CD8-positive, alpha-beta memory T cell (primary cell): ENCODE measurements at places on chromosomes 6 and 20.

- H3K36me3 ChIP-seq, result no peaks in the 10 kb centered on the region
- no peak overlapping the region for H3K27ac ChIP-seq
- H3K27me3 ChIP-seq, result no peaks in the 10 kb centered on the region
- H3K4me3 ChIP-seq, result no peak overlapping the region
These were observed 31.4 kb upstream of the BACH2 start for GRCh38 chr6:90328004-90328403.

DNA sequence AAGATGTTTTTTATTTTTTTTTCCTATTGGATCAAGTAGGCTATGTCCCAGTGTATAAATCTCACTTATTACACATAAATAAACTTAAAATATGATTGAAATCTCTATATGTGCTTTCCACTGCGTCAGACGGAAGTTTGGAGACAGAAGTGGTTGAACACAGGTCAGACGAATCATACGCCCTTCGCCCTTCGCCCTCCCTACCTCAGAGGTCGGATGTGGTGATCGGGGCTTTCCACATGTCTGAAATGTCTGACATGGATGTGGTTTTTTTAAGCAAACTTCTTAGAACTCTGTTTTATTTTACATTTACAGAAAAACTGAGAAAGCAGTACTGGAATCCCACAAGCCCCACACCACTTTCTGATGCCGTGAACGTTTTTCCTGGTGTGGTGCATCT, 344.4 kb downstream of the THBS2 start:
- H3K27ac ChIP-seq, result no peak overlapping the region
- DNase-seq, result no peak
- no peaks in the 10 kb centered on the region for H3K4me1 ChIP-seq
- H3K36me3 ChIP-seq, result no peaks in the 10 kb centered on the region
- H3K27me3 ChIP-seq, result no peaks in the 10 kb centered on the region

DNA sequence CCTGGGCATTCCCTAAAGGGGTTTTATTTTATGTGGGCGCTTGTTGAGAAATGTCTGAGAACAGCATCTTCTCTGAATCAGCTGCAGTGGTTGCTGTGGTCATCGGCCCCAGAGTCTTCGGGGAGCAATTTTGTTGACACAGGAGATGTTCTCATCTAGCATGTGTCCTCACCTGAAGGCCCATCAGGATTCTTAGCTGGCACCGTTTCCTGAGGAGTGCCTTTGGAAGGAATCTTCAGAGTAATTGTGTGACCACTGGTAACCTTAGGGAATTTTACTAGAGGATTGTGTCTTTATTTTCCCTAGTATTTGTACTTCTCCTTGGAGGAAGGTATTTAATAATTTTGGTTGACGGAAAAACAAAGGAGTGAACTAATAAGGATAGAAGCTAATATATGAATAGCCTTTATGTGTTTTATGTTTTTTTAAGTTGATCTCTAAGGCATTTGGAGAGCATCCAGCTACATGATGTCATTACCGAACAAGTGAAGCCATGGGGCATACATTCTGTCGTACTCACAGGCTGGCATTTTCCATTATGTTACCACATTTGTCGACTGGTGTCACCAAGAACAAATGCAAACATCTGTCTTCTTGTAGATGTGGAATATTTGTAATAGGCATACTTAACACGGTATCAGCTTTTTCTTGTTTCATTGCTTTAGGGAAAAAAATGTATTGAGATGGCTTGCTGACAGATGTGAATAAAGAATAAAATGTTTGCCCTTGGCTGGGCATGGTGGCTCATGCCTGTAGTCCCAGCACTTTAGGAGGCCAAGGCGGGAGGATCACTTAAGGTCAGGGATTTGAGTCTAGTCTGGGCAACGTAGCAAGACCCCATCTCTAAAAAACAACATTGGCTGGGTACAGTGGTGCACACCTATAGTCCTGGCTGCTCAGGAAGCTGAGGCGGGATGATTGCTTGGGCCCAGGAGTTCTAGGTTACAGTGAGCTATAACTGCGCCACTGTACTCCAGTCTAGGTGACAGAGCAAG, 41.9 kb downstream of the TULP4 start:
- no peaks in the 10 kb centered on the region for H3K27me3 ChIP-seq
- no peaks in the 10 kb centered on the region for H3K36me3 ChIP-seq
- H3K4me1 ChIP-seq, result peaks cover 24% of the 10 kb centered on the region
- no peak overlapping the region for H3K27ac ChIP-seq

GRCh38 chr6:151325075-151326050, 66.0 kb downstream of the ZBTB2 start:
- H3K4me3 ChIP-seq, result peak overlapping the region; percentile 17
- DNase-seq, result peak; percentile 5
- peaks cover 10% of the 10 kb centered on the region for H3K4me1 ChIP-seq
- no peaks in the 10 kb centered on the region for H3K36me3 ChIP-seq

DNA sequence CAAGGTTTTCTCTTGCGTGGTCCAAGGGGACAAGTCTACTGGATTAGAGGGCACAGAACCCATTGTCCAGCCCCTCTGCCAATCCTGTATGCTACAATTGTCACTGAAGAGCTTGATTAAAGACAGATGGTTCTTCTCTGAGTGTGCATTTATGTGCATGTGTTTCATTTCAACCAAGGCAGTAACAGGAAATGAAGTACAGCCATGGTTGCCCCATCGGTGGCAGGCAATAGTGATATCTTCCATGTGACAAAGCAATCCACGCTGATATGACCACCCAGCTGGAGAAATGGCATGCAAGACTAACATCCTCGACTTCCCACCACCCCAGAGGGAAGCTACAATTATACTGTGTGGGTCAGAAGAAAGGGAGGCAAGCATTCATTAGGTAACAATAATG, 85.5 kb downstream of the UNC5CL start:
- H3K36me3 ChIP-seq, result no peaks in the 10 kb centered on the region
- no peak overlapping the region for H3K4me3 ChIP-seq
- no peak overlapping the region for H3K27ac ChIP-seq
- no peak for DNase-seq

DNA sequence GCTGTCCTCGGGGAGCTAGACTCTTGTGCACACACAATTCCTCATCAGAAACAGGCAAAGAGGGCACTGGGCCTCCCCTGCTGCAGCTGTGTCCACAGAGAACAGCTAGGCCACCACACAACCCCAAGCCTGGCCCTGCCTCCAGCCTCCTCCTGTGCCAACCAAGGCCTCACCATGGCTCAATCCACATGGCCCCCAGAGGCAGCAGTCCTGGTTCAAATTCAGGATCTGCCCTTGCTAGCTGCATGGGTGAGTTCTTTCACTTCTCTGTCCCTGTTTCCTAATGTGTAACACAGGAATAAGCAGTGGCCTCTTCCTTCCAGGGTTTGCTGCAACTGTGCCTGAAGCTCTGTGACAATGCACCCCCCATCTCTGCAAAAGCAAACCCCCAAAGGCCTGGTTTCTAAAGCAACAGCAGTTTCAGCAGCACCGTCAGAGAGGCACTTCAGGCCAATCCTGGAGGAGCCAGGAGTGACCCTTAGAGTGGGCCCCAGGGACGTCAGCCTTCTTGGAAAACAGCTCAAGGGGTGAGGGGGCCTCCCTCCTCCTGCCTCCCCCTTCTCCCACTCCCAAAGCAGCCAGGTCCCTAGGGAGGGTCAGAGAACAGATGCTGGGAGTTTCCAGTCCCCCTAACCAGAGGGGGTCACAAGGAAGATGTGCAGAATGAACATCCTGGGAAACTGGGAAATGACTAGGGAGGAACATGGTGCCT, 2.2 kb downstream of the ADISSP start:
- H3K4me1 ChIP-seq, result peaks cover 22% of the 10 kb centered on the region
- H3K36me3 ChIP-seq, result no peaks in the 10 kb centered on the region
- no peak overlapping the region for H3K27ac ChIP-seq
- H3K4me3 ChIP-seq, result no peak overlapping the region

DNA sequence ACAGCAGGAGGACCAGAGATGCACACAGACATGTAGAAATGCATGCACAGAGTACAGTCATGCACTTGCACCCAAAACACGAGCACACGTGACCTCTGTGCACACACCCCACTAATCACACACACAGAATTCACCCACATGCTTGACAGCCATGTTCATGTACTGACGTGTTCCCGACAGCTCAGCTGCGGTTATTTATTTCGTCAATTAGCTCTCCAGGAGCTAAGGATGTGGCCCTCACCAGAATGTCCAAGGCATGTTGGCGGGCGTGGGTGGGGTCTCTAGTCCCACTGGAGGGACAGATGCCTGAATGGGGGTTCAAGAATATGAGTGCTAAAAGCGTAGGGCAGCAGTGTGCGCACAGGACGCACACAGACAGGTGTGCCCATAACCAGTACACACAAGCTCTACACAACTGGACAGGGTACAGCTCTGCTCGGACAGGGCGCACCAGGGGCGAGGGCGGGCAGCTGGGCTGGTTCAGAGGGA, 571 bp upstream of the PRPF6 start:
- peak overlapping the region; percentile 93 for H3K4me3 ChIP-seq
- H3K4me1 ChIP-seq, result peaks cover 54% of the 10 kb centered on the region
- peak; percentile 41 for DNase-seq

- no peaks in the 10 kb centered on the region for H3K36me3 ChIP-seq
- no peaks in the 10 kb centered on the region for H3K27me3 ChIP-seq
- DNase-seq, result peak; percentile 26
- no peak overlapping the region for H3K4me3 ChIP-seq
- H3K4me1 ChIP-seq, result peaks cover 28% of the 10 kb centered on the region
- H3K27ac ChIP-seq, result no peak overlapping the region
These were observed 13.9 kb upstream of the RANBP9 start for GRCh38 chr6:13725570-13725969.
